ENCODE measurements at places on chromosomes 12 and 14.

- DNase-seq, result no peak
Measured at GRCh38 chr12:20798554-20798953, 12.0 kb upstream of the SLCO1B3 start.

DNA sequence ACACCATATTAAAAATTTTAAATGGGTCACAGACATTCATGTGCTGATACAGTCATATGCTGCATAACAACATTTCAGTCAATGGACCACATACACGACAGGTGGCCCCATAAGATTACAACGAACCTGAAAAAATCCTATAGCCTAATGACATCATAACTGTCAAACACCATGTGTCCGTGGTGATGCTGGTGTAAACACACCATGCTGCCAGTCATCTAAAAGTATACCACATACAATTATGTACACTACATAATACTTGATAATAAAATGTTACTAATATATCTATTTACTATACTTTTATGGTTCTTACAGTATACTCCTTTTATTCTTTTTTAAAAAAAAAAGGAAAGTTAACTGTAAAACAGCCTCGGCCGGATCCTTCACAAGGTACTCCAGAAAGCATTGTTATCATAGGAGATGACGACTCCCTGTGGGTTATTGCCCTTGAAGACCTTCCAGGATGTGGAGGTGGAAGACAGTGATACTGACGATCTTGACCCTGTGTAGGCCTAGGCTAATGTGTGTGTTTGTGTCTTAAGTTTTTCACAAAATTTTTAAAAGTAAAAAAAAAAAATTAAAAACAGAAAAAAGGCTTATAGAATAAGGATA lies 5.0 kb upstream of the TDG start:
- DNase-seq, result no peak

GRCh38 chr12:104152685-104153241 lies 14.8 kb upstream of the NFYB start:
- DNase-seq, result no peak

GRCh38 chr14:56738020-56738419 lies 72.3 kb downstream of the OTX2 start:
- DNase-seq, result no peak

GRCh38 chr12:53951577-53952334 lies 2.9 kb upstream of the HOXC12 start:
- DNase-seq, result no peak

GRCh38 chr14:101819251-101819990 lies 57.9 kb downstream of the PPP2R5C start:
- DNase-seq, result no peak

GRCh38 chr12:129903092-129903945 lies 506 bp downstream of the TMEM132D start:
- no peak for DNase-seq

DNA sequence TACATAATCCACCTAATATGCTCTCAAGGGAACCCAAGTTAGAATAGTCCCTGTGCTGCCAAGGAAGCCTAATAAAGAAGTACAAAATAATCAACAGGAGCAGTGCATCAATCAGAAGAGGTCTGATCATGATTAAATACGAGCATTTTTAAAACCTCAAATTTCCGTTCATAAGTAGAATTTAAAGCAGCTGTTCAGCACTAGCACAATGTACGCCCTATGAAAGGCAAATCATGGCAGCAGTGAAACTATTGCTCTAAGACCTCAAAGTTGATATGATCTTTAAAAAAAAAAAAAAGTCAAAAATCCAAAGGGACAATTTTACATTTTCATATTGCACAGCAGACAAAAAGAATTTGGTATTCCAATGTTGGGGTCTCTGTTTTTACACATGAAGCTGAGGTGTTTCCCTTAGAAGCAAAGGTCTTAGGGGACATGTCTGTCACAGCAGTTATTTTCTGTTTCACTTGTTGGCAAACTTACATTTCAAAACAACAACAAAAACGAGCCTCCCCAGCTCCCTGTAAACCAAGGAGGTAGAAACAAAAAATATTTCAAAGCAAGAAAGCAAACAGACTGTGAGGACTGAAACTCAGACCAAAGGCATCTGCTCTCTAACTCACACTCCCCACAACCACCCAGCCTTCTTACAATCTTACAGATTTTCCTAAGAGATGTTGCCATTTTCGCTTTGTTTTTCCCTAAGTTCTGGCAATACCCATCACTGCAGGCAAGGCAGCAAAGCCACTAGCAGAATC lies 28.2 kb downstream of the SOX5 start:
- no peak for DNase-seq

DNA sequence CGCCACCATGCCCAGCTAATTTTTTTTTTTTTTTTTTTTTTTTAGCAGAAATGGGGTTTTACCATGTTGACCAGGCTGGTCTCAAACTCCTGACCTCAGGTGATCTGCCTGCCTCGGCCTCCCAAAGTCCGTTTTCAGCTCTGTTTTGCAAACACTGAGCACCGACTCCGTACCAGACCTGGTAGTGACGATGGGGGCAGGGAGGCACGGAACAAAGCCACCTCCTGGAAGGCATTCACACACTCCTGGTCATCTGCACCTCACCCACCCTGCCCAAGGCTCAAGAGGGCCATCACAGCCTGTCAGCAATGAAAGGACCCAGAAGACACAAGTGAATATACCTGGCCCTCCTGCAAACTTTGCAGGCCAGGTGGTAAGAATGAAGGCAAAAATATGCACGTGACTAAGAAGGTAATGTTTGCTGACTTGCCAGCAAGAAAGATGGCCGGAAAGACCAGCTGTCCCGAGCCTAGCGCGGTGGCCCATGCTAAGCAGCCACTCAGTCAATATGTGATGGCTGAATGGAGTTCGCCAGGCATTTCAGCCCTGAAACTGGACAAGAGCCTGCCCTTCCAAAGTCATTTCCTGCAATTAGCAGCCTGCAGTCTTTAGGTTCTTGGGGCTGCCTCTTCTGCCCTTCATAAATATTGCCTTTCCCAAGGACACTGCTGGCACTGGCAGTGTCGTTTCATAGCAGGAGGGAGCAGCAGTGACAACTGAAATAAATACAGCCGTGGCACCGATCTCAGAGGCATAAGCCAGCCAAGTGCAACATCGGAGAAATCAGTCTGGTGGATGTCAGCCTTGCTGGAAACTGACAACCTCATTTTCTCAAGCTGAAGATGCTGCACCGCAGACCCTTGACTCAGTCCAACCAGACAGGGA lies 17.6 kb downstream of the MMAB start:
- DNase-seq, result no peak

GRCh38 chr12:114274131-114274530 lies 131.8 kb downstream of the TBX5 start:
- DNase-seq, result no peak

DNA sequence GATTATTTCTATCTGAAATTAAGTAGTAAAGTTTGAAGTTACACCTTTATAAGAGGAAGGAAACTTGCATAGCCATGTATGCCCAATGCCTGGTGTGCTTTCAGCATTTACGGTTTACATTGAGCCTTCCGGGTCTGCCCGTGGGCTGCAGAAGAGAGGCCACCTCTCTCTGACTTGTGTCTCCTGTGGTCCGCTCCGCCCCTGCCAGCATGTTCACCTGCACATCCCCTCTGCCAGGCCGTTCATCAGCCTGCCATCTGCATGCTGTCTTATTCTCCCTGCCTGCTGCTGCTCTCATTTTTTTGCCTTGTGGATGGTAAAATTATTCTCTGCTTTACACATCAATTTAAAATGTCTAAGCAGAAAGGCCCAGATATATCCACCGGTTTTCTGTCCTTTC lies 41.5 kb upstream of the DYNC1H1 start:
- no peak for DNase-seq

GRCh38 chr14:54735424-54735823 lies 167.2 kb downstream of the GCH1 start:
- DNase-seq, result no peak

DNA sequence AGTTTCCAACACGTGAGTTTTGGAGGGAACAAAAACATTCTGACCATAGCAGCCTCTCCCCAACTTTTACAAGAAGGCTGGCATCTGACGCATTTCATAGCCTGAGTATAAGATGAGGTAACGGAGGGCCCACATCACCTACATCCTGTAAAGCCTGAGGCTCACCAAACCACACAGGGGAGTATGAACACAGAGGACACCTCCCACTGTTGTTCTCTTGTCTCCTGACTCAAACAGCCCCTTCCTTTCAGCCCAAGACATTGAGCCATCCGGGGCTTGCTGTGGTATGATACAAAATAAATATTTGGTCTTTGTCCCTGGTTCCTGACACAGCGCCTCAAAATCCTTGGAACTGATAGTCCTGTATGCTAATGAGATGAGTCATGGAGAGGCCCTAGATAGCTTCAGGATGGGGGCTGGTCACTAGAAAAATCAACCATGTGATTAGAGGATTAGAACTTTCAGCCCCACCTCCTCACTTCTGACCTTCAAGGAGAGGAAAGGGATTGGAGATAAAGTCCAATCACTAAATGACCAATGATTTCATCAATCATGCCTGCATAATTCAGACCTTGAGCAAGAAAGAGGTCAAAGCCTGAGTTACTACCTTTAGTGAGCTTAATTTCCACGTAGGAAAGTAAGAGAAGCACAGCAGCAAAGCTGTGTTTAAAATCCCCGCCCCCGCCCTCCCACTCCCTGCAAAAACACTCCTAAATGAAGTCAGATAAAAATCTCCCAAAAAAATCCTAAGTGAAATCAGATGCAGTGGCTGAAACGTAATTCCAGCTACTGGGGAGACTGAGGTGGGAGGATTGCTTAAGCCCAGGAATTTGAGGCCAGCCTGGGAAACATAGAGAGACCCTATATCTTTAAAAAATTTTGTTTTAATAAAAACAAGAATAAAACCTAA lies 236.4 kb downstream of the PCNX1 start:
- DNase-seq, result no peak

- no peak for DNase-seq
Measured at GRCh38 chr12:30827101-30828066, 72.6 kb upstream of the CAPRIN2 start.

- DNase-seq, result peak; percentile 90
Measured at GRCh38 chr14:75307700-75308379, 29.2 kb downstream of the FOS start.
